Astrocyte of the cerebellum (primary cell): ENCODE measurements at places on chromosomes 2 and 18.

DNA sequence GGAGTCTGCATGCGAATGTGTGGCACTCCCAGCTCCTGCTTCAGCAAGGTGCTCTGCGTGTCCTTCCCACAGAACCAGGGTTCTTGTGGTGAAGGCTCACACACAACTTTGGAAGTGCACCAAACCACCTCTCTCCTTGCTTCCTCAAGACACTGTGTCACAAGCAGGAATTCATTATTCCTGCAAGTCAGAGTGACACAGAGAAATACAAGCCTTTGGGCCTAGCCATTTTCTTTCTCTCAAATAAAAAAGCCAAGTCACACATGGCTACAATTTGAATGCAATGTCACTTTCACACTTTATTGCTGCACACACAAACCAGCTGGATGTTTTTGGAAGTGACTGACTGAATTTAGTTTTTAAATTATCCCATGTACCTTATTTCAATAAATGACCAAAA, 30.1 kb upstream of the THOC1 start:
- no peak for DNase-seq

DNA sequence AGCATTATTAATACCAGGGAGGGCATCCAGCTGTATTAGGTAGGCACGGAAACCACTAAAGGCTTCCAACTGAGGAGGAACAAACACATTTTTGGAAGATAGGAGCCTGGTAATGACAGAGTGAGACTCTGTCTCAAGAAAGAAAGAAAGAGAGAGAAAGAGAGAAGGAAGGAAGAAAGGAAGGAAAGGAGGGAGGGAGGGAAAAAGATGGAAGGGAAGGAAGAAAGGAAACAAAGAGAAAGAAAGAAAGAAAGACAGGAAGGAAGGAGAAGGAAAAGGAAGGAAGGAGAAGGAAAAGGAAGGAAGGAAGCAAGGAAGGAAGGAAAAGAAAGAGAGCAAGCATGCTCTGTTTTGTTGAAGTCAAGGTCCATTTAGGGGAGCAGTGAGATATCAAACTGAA, 103.8 kb upstream of the RFX8 start:
- DNase-seq: no peak

- DNase-seq: peak; percentile 80
Measured at GRCh38 chr2:235666213-235666781, 172.5 kb downstream of the AGAP1 start.

DNA sequence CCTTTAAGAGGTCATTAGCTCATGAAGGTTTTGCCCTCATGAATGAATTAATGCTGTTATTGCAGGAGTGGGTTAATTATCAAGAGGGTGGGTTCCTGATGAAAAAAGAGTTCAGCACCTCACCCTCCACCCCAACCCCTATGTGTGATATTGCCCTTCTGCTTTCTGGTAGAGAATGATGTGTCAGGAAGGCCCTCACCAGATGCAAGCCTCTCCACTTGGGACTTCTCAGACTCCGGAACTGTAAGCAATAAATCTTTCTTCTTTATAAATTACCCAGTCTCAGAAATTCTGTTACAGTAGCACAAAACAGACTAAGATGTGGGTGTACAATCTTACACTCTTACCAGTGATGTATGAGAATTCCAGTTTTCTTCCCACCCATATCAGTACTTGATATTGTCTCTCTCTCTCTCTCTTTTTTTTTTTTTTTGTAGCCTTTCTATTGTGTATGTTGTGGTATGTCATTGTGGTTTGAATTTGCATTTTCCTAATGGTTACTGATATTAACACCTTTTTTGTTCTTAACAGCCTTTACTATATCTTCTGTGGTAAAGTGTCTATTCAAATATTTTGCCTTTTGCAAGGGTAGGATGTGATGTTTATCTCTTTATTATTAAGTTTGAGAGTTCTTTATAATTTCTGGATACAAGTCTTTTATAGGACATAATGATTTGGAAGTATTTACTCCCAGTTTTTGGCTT, 10.4 kb upstream of the MAP2 start:
- no peak for DNase-seq

- DNase-seq: no peak
Measured at GRCh38 chr2:138155304-138155703, 191.0 kb downstream of the HNMT start.

- no peak for DNase-seq
Measured at GRCh38 chr2:55883829-55884228, 39.8 kb downstream of the EFEMP1 start.

- no peak for DNase-seq
Measured at GRCh38 chr2:159381574-159381973, 95.1 kb upstream of the WDSUB1 start.

GRCh38 chr2:28175028-28175427, 217.6 kb upstream of the FOSL2 start:
- no peak for DNase-seq

GRCh38 chr2:211898702-211899101, 639.9 kb downstream of the ERBB4 start:
- DNase-seq: no peak

GRCh38 chr2:43774617-43775016, 778 bp downstream of the DYNC2LI1 start:
- DNase-seq: no peak

- peak; percentile 28 for DNase-seq
Measured at GRCh38 chr18:45416168-45416567, 199.1 kb upstream of the SLC14A2 start.

- no peak for DNase-seq
Measured at GRCh38 chr2:16259010-16259409, 318.7 kb downstream of the MYCN start.

DNA sequence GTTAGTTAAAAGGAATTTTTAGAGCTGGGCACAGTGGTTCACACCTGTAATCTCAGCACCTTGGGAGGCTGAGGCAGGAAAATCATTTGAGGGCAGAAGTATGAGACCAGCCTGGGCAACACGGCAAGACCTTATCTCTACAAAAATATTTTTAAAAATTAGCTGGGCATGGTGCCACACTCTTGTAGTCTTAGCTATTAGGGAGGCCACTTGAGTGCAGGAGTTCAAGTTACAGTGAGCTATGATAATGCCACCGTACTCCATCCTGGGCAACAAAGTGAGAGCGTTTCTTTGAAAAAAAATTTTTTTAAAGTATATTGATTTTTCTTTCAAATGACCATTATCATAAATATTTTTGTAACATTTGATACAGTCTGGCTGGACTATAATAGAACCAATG, 93.6 kb upstream of the FAM117B start:
- DNase-seq: no peak

- DNase-seq: no peak
Measured at GRCh38 chr18:42484648-42485047, 529.6 kb downstream of the PIK3C3 start.

DNA sequence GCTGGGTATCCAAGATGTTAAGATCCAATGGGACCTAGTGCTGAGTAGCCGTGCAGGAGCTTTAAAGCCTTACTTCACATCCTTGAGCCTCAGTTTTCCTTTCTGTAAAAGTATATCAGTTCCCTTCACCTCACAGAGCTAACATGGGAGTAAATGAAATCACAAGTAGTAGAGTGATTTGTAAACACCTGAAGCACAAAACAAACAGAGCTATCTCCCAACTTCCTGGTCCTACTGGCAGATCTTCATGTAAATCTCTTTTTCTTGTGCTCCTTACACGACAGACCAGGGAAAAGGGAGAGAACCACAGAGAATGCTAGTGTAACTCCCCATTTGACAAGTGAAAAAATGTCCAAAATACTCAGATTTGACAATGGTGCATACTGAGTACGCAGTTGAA, 17.3 kb downstream of the CCDC93 start:
- DNase-seq: no peak

DNA sequence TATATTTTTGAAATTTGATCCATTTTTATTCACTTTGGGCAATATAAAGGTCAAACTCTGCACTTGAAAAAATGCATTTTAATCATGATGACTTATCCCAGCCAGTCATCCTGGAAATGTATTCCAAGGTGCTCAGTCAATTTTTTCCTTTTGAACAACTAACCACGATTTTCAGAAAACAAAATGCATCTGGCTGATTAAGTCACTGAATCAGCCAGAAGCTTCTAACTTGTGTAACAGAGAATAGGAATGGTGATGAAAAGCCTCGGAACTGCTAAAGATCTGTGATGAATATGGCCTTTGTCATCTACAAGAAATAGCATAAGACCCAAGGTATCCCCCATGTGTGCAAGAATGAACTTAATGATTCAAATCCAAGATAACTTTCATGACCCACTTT, 572.7 kb downstream of the EPHA4 start:
- no peak for DNase-seq

DNA sequence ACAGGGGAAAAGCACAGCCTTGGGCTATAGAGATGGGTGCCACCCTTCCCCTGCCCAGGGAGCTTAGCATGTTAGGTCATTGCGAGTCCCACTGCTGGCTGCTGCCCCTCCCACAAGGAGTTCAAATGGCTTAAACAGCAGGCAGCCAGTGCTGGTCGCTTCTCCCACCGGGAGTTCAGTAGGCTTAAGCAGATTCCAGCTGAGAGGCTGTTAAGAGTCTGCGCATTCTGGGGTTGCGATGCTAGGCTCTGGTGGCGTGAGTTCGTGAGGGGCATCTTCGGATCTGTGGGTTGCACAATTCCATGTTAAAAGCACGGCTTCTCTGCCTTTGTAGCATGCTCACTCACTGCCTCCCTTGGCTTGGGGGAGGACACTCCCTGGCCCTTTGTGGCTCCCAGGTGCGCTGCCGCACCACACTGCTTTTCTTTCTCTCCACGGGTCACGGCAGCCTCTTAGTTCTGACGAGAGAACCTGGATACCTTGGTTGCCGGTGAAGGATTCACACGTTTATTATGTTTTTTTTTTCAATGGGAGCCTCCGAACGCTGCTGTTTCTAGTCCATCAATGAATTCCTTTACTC, 93.2 kb downstream of the UNC80 start:
- DNase-seq: no peak

DNA sequence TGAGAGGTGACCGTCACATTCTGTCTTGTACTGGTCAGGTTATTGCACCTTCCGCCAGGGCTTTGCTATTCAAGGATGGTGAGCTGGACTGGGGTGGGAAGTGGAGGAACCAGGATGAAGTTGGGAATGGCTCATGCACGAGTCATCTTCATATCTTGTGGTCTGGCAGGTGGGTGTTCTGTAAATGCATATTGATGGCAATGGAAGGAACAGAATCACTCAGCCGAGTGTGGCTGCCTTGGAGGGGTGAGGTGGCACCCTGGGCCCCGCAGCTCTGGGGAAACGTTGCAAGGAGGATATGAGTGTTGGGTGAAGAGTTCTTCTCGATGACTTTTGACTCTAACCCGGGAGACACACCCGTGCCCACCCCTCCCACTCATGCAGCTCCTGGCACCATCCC, 1.2 kb downstream of the NEU2 start:
- no peak for DNase-seq

DNA sequence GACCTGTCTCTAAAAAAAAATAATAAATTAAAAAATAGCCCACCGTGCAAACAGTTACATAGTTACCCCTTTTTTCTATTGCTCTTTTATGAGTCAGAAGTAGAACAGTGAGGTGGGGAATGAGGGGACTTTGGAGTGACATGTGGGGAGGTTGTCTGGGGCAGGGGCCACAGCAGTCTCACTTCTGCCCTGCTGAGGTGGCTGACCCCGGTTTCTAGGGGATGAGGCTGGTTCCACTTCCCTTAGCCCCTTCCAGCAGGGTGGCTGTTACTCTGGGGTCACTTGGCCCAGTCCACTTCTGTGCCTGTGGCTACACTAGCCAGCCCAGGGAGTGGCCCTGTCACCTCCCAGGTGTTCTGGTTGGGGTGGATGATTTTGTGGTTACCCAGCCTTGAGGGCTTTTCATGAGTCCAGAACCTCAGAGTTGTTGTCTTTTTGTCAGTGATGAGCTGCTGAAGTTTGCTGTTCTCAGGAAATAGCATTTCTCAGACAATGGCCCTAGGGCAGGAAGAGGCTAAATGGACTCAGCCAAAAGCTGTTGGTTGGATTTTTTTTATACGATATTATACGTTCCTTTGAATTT, 28.0 kb upstream of the SCLY start:
- DNase-seq: no peak

- no peak for DNase-seq
Measured at GRCh38 chr2:239321596-239322415, 79.0 kb downstream of the HDAC4 start.

DNA sequence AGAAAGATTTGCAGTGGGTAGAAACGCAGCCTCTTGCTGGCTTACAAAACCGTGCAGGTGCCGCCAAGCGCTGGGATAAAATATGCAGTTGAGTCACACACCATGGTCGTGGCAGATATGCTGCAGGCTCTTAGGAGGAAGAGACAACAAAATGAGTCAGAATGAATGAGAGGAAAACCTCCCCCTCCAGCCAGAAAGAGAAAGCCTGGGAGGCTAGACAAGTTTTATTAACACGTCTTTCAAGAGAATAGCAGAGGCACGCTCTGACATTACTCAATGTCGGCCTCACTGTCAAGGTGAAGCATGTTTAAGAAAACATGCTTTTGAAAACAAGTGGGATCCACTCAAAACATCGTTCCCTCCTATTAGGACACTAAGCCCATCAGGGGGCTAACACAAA, 37.1 kb upstream of the ZCCHC2 start:
- DNase-seq: peak; percentile 56

DNA sequence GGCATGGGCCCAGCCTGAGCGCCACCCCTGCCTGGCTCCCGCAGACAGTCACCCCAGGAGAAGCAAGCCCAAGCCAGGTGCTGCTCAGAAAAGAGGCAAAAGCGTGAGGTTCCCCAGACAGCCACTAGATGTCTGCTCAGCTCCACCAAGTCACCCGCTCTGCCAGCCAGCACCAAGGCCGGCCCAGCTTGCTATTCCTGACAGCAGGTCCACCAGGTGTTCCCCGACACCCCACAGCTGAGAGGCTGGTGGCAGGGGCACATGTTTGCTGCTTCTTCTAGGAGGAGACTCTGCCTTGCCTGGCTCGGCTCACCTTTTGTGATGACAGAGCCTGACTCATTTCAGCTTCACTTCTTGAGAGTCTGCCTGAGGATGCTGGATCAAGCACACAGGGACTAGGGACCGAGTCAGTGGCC, 206.7 kb downstream of the MGAT5 start:
- DNase-seq: peak; percentile 41

GRCh38 chr2:183998041-183998796, 600.1 kb upstream of the ZNF804A start:
- no peak for DNase-seq

- DNase-seq: no peak
Measured at GRCh38 chr2:207140265-207140664, 25.5 kb downstream of the KLF7 start.

GRCh38 chr2:11634584-11634983, 35.4 kb downstream of the NTSR2 start:
- no peak for DNase-seq

DNA sequence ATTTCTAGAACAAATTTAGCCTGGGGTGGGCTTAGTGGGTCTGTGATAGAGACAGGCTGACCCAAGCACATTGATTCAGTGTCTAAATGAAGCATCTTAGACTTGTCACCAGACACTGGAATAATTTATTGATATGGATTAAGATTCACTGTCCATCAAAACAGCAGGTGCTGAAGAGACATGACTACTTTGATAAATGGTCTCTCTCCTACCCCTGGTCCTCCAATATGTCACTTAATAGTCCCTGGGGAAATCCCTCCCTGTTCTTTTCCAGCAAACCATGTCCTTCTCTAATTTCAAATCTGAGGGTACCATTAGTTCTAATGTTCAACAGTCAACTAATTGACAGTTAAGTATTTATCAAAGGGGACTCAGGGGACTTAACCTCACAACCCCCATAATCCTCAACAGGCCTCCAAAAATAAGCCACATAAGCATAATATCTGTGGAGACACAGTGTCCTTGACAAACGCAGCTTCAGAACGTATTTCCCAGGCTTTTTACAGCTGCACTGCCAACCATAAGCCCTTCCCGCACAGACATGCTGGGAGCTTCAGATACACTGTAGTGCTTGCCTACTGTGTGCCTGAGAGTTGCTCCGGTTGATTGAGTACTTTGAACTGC, 391.0 kb downstream of the THSD7B start:
- DNase-seq: no peak
